ENCODE measurements at places on chromosomes 5 and 9.

GRCh38 chr5:20266066-20266465 is 278.1 kb upstream of the CDH18 start:
- no peak for DNase-seq

DNA sequence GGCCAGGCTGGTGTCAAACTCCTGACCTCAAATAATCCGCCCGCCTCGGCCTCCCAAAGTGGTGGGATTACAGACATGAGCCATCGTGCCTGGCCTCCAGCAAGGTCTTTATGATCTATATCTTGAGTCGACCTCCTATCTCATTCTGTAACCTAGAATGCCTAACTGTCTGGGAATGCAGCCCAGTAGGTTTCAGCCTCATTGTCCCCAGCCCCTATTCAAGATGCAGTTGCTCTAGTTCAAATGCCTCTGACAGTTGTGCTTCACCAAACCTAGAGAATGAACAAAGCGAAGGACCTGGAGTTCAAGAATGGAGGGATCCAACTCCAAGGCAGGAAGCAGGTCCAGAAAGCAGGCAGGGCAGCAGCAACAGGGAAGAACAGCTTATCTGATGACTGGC is 30.8 kb downstream of the GLRX start:
- no peak for DNase-seq

- DNase-seq: no peak
Observed at GRCh38 chr5:34555699-34556508, 100.2 kb upstream of the RAI14 start.

DNA sequence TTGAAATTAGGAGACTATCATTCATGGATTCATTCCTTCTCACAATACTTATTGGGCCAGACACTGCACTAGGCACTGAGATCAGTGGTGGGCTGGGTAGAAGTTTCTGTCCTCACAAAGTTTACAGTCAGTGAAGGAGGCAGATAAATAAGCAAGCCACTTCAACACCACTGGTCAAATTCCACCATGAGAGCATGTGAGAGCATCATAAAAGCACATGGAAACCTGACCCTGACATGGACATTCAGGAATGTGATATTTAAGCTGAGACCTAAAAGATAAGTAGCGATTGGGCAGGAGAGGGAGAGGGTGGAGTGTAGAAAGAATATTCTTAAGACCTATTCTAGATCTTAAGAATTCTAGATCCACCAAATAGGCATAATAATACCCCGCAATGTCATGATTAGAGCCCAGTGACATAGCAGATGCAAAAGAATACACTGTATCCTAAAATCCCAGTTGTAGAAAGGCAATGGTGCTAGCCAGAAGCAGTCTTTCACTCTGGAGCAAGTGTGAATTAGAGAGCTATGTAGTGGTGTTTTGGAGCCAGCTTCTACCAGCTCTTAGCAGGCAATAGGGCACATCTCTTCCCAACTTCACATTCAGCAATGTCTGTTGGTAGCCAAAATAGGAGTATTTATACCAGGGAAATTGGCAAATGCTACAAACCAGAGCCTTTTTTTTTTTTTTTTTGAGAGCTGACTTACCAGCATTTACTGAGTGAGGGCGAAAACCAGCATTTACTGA is 46.4 kb downstream of the SH3RF2 start:
- DNase-seq: no peak

DNA sequence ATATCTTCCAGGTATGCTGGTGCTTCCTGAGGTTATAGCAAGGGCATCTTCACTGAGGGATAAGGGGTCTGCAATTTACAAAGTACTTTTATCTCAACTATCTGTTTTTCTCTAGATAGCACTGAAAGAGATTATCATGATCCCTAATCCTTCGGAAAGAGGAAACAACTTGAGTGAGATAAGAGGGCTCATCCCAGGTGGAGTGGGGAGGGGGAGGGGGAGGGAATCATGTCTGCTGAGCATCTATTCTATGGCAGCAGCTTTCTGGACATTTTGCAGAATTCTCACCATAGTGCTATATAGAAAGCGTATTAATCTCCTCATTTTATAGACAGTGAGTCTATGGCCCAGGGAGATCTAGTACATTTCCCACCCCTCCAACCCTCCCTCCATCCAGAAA is 5.9 kb downstream of the TNFSF15 start:
- DNase-seq: no peak

- no peak for DNase-seq
Observed at GRCh38 chr5:85484982-85485574, 1100.4 kb upstream of the EDIL3 start.

DNA sequence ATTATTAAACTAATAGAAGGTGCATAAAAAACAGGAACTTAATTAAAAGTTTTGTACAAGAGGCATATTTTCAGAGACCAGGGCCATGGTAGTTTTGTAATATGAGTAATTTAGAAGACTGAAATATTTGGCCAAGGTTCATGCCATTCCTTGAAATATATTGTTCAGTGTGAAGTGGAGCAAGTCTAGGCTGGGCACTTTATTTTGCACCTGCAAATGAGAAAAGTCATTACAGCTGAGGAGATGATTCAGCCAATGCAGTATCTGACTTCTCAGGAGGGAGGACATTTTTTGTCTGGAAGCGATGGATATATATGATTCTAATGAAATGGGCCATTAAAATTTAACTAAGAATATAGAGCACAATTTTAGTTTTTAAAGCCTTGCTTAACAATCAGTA is 754.0 kb upstream of the ADAMTS16 start:
- no peak for DNase-seq

GRCh38 chr9:109181284-109181683 is 14.2 kb upstream of the FRRS1L start:
- no peak for DNase-seq

GRCh38 chr5:137275083-137275482 is 224.0 kb downstream of the SPOCK1 start:
- DNase-seq: no peak

- DNase-seq: no peak
Observed at GRCh38 chr5:124179819-124180218, 566.6 kb downstream of the ZNF608 start.

- DNase-seq: no peak
Observed at GRCh38 chr5:111135946-111136345, 43.8 kb downstream of the WDR36 start.

DNA sequence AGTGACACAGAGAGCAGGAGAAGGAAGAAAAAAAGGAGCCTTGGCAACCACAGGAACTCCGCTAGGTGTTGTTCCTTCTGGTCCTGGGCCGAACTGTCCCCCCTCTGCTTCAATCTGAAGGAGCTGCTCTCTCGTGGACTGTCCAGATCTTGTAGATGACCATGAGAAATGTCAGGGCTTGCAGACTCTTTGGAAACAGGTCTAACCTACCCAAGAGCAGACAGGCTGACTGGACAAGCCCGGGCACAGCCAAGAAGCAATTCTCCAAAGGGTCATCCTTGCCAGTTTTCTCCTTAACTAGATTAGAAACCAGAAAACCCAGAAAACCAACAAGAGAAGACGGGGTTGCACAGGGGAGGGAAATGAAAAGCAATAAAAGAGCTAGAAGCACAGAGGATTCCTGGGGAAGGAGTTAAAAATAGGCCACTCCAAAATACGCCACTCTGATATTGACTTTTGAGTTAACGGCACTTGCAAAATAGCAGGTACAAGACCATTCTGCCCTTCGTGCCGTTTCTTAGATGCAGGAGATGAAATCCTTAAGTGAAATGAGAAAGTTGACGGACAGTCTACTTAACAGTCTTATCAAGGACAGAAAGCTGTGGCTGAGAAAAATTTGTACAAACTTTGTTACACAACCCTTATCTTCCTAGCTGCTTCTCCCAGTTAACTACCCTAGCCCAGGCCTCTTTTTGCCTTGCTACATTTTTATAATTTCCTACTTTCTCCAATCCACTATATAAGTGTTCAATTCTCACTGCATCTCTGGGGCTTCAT is 5.8 kb downstream of the GCNT4 start:
- no peak for DNase-seq

- no peak for DNase-seq
Observed at GRCh38 chr5:43273552-43273951, 39.7 kb downstream of the HMGCS1 start.

DNA sequence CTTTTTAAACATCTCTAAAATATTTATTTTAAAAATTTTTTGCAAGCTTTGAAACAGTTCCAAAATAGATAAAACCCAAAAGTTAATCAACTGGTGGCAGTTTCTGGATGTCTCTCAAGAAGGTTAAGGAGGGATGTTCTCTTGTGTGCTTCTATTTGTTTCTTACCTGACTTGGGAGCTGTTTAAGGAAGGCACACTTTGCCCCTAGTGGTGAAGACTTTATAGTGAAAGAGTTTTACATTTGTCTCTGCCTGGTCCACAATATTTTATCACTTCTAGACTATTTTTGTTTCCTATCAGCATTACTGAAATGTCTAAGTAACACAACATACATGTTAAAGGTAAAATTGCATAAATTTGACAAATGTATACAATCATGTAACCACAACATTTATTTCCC is 552.8 kb downstream of the SEMA5A start:
- DNase-seq: no peak

- DNase-seq: no peak
Observed at GRCh38 chr5:150734579-150735384, 24.0 kb downstream of the DCTN4 start.
